Renal cortex interstitium (tissue), 15 donors: ENCODE measurements at places on chromosomes 6 and 20. TPM values are rescaled to one million over a fixed set of nuclear protein-coding genes. Genes with fewer than 3 reads are reported as not detected.

The CDH4 gene
- 6.9 TPM for polyA plus RNA-seq

The SSR1 gene
- 133 TPM for polyA plus RNA-seq

The RAMACL gene
- polyA plus RNA-seq = 0.26 TPM

The CBLN4 gene
- 1.8 TPM for polyA plus RNA-seq

The CST5 gene
- polyA plus RNA-seq = 0.25 TPM

The PGK2 gene
- polyA plus RNA-seq = not detected

The SIRPB2 gene
- 0.83 TPM for polyA plus RNA-seq

The VGLL2 gene
- not detected for polyA plus RNA-seq

The NEDD9 gene
- 65.9 TPM for polyA plus RNA-seq

DNA sequence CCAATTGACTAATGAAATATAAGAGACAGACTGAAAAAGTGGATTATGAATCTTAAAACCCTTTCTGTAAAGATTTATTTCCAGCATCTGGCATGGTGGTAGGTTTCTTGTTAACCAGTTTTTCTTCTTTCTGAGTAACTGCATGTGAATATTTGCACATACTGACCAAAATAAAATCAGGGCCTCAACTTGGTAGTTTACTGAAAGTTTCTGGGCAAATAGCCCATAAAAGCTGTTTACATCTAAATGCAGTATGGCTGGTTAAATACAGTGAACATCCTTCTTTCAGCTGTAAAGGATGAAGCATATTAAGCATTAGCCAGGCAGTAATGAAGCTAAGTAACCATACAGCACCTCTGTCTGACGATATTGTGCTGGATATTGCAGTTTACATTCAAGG is 83.6 kb upstream of the EYS start:
- DNase-seq = no peak

- DNase-seq = no peak
Measured at GRCh38 chr20:23374441-23374840, 12.5 kb downstream of the GZF1 start.

GRCh38 chr6:54892831-54893230 is 46.3 kb downstream of the FAM83B start:
- DNase-seq = no peak

DNA sequence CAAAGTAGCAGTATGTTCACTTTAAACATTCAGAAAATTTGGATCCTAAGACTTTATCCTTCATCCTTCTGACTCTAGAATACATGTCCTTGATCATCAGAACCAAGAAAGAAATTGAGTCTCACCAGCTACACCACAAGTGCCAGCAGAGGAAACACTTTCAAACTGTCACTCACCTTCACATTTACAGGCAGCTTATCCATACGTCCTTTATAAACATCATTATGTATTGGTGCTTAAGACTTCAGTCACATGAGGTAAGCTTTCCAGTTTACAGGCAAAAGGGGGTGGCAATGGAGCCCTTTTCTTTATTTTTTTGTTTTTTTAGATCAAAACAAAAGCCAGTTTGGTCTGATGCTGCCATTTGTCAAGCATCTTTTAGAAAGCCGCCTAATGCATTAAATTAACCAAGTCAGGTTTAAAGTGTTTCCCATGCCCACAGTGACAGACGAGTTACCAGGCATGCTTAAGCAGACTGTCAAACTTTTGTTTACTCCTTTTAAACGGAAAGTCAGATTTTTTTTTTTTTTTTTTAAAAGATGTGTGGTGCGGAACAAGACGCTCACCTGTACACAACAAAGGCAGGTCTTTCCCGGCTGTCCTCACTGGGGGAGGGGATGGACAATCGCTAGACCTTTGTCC is 952 bp upstream of the BRPF3 start:
- DNase-seq = no peak

DNA sequence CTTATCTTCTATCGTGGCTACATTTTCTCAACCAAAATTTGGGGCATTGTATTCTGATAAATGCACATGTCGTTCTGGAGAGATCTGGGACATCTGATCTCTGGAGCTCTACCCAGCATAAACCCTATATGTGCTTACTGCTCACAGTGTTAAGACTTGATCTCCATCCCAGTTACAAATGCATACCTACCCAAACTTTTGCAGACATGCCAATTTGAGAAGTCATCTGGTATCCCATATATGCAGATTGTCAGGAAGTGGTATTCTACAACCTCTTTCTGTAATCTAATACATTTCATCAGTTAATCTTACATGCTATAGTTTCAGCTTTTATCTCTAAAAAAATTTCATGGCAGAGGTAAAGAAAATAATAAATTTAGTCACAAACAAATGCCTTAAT is 11.2 kb downstream of the BAG2 start:
- no peak for DNase-seq

DNA sequence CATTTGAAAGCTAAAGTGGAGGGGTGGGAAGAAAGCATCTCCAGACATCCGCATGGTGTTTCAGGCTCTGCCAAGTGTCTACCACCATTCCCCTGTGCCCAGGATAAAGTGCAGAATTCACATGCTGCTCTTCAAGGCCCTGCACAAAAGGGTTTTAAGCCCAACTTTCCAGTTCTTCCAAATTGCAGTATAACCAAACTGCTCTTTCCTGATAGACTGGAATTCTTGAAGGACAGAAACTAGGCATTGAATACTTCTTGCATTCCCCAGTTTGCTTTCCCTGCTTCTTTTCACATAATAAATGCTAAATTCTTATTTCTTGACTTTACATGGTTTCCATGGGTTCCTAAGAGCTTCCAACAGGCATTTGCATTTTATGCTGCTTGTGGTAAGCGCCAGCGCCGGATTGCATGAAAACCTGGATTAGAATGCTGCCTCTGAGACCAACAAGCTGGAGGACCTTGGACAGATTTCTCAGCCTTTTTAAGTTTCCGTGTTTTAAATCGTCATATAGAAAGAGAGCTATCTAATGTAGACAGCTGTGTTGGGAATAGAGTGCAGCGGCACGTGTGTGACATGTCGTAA is 7.9 kb downstream of the SOX4 start:
- no peak for DNase-seq

GRCh38 chr6:1766654-1767053 is 156.9 kb downstream of the FOXC1 start:
- DNase-seq = no peak

- no peak for DNase-seq
Measured at GRCh38 chr6:150753371-150754064, 112.0 kb upstream of the MTHFD1L start.

DNA sequence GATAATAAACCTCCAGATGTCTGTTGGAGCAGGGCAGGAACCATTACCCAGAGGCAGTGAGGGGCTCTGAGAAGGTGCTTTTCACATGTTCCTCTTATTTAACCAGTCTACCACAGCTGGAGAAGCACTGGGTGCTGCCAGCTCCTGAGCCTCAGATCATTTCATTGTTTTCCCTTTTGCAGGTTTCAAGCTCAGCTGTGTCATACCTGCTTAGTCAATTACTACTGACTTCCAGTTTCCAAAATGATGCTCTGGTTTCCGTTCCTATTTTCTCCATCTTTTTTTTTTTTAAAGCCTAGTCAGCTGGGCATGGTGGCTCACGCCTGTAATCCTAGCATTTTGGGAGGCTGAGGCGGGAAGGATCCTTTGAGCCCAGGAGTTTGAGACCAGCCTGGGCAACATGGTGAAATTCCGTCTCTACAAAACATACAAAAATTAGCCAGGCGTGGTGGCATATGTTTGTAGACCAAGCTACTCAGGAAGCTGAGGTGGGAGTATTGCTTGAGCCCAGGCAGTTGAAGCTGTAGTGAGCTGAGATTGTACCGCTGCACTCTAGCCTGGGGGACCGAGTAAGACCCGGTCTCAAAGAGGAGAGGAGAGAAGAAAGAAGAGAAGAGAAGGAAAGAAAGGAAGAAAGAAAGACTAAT is 6.7 kb downstream of the FLOT1 start:
- no peak for DNase-seq

GRCh38 chr6:33983721-33984465 is 162.0 kb downstream of the GRM4 start:
- DNase-seq = no peak

DNA sequence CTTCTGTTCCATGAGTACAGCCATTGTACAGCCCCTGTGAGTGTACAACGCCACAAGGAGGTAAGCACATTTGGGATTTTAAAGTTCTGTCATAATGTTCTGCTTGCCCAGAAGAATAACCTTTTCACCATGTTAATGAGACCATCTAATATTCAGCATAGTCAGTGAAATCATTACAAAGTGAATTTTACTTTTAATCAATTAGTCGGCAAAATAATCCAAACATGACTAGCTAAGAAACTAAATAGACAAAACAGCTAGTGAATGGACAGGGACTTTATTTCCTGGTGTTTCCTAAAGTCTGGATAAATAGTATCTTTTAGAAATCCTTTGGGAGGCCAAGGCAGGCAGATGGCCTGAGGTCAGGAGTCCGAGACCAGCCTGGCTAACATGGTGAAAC is 69.0 kb upstream of the NRSN1 start:
- no peak for DNase-seq

- no peak for DNase-seq
Measured at GRCh38 chr6:107717781-107718180, 106.3 kb downstream of the SCML4 start.

GRCh38 chr6:43570876-43571441 is 4.9 kb downstream of the XPO5 start:
- no peak for DNase-seq

DNA sequence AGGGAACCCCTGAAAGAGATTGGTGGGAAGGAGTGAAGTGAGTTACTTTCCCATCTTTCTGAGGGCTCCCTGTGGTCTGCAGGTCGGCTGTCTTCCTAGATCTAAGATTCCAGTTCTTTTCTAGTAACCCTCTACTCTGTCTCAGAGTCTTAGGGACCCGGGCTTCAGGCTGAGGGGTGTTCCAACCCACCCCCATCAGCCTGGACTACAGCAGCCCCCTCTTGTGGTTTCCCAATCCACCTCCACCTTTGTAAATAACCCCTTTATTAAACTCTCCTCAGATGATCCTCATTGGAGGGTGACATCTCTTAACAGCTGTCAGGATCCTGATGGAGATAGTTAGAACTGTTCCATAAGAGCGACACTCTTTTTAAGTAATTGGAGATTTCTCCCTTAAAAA is 300.4 kb downstream of the LRFN2 start:
- no peak for DNase-seq

- no peak for DNase-seq
Measured at GRCh38 chr20:19427913-19428312, 215.5 kb downstream of the SLC24A3 start.

GRCh38 chr20:63017826-63018411 is 11.2 kb upstream of the BHLHE23 start:
- DNase-seq = no peak

GRCh38 chr6:15420959-15421438 is 175.1 kb downstream of the JARID2 start:
- DNase-seq = peak; percentile 42
